GM20000 (cell line): ENCODE measurements at places on chromosomes 11 and 22.

- no peak for DNase-seq
Measured at GRCh38 chr11:64786308-64786707, 8.0 kb upstream of the SF1 start.

DNA sequence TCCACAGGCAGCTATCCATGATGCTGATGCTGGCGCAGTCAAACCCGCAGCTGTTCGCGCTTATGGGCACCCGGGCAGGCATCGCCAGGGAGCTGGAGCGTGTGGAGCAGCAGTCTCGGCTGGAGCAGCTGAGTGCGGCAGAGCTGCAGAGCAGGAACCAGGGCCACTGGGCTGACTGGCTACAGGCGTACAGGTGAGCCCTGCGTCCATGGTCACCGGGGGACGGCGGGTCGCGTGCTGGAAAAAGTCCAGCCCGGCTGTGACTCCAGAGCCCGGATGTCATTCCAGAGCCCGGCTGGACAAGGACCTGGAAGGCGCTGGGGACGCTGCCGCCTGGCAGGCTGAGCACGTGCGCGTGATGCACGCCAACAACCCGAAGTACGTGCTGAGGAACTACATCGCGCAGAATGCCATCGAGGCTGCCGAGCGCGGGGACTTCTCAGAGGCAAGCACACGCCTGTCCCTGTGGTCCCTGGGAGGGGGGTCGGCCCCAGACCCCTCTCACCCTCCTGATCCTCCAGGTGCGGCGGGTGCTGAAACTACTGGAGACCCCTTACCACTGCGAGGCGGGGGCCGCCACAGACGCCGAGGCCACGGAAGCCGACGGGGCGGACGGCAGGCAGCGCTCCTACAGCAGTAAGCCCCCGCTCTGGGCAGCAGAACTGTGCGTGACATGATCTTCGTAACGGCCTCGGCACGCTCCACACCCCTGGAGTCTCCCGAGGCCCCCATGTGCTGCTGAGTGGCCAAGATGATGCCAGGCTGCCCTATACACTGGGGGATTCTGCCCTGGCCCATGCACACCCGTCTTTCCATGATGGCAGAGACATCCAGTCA, 16.1 kb downstream of the SELENOO start:
- DNase-seq = no peak

DNA sequence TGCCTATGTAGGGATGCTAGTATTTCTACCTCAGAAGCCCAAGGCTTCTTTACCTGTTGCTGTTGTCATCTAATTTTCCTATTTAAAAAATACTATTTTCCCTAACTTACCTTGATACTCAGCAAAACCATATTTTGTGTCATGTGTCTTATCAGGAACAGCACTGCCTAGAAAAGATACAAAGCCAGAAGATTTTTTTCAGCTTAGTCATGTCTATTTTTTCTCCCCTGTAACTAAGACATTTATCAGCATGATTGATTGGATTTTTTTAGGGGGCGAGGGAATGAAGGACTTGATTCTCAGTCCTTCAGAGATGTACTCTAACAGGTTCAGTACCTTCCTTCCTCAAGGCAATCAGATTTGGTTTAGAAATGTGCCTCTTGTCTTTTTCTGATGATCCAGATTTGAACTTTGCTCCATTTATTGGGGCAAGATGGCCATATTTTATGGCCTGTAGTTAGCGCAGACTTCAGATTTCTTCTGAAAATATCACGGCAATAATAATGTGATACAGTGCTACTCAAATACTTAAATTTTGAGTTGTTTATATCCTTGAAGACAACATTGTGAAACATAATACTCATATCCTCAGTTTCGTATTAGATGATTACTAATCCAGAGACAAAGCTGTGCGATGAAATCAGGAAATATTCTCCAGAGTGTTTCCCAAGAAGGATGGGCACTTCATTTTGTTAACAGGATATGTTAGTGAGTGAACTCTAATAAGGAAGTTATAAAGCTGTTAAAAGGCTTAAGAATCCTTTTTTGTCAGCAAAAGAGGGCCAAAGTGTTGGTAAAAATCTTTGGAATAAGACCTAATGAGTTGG, 3.8 kb upstream of the PIK3IP1 start:
- no peak for DNase-seq

DNA sequence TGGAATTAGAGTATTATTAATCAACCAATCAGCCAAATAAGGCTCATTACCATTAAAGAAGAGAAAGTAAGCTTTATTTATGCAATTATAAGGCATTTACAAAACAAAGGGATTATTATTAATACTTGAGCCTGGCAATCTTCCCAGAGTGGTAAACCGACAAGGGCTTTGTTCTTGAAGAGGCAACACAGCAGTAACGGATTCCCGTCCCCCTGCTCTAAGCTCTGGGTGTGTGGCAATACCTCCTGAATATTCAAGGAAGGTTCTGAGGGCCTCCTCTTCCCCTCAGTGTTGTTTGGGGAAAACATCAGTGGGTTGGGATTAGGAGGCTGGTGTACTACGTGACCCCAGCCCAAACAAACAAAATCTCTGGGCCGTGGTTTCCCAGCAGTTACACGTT, 176.5 kb downstream of the TENM4 start:
- no peak for DNase-seq

GRCh38 chr22:35177811-35178210, 79.5 kb upstream of the HMGXB4 start:
- DNase-seq = no peak

DNA sequence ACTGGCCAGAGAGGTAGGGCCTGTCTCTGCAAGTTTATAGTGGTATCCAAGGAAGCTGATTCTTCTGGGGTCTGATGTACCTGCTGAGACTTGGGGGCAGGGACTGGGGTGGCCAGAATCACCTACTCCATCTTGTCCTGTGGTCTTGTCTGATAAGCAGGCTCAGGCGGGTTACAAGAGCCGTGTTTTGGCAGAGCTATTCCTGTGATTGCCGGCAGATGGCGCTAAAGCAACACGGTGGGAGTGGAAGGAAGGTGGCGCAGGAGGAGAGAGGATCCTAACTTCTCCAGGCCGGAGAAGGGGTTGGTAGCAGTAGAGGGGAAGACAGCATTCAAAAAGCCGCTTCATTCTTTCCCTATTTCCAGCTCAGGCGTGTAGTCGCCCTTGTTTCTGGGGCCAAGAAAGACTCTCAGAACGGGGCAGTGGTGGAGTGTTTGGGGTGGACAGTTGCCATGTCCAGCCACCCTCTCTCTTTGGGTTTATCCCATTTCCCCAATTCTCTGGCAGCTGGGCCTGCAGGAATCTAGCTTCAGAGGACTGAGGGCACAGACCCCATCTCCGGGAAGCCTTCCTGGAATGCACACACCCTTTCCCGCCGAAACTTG, 15.1 kb downstream of the CHRM1 start:
- peak; percentile 83 for DNase-seq

DNA sequence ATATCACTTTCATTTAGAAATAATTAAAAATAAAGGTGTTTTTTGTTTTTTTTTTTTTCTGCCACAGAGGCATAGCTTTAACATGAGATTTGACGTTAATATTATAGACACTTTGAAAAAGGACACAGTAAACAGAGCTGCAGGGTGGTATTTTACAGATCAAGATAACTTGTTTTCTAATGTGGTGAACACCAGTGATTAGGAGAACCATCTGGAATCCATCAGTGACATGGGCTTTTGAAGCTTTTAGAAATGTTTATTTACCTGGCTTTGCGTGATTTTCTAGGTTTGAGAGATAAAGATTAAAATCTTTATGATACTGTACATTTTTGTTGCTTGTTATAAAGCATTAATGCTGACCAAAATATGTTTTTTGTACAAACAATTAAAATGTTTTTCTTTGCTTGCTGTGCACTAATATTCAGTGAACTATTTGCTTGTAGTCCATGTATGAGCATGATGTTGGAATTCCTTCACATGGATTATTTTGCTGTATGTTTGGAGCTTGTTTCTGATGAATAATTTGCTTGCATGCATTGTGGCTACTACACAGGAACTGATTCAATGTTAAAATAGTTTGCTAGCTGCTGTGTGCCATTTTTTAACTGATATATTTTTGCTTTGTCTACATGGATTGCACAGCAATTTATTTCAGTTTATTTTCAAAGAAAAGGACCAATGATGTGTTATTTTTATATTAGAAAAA, 352.1 kb upstream of the NARS2 start:
- DNase-seq = no peak

DNA sequence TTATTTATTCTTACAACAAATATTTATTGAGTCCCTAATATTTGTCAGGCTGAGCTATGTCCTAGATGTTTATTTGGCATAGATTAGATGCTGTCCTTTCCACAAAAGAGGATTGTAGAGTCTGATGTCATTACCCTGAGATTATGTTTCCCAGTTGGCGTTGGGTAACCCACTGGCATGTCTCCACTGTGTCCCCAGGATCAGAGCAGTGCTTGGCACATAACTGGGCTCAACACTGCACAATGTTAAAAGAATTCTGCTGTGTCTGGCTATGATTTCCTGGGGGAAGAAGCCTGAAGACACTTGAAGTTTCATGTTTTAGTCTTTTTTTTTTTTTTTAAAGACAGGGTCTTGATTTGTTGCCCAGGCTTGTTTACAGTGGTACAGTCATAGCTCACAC, 4.0 kb downstream of the RCN1 start:
- no peak for DNase-seq

DNA sequence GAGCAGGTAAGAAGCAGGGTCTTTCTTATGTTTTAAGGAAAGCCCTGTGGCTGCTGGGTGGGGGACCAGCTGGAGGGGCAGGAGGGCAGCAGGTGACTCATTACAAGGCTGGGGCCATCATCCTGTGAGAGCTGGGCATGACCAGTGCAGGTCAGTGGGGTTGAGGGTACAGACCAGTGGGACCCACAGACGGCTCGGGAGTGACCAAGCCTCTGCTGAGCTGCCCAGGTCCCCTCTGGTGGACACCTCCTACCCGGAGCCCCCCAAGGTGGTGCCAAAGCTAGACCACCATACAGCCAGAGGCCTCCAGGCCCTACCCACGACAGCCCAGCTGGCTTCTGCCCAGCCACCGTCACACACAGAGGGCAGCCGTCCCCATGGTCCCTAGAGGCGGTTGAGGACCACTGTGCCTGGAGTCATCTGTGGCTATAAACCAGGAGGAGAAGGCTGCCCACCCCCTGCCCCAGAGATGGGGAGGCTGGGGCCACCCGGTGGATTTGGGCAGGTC, 670 bp downstream of the MYEOV start:
- DNase-seq = no peak

DNA sequence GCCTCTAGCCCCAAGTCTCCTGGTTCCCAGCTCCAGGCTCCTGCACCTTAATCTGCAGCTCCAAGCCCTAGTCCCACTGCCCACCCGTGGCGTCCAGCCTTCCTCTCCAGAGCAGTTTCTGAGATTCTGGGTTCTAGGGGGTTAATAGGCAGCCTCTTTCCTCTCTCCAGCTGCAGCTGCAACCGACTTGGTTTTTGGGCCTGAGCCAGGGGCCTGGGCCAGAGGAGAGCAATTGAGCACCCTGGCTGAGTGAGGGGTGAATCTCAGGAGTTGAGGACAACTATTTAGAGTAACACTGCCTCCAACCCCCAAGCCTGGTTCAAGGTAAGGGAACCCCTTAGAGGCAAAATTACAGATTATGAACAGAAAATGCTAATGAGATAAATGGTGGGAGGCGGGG, 9.0 kb upstream of the CHRM1 start:
- DNase-seq = no peak

- DNase-seq = no peak
Measured at GRCh38 chr22:49236541-49237075, 591.1 kb downstream of the BRD1 start.

GRCh38 chr22:45650721-45651120, 20.9 kb upstream of the ATXN10 start:
- DNase-seq = no peak

DNA sequence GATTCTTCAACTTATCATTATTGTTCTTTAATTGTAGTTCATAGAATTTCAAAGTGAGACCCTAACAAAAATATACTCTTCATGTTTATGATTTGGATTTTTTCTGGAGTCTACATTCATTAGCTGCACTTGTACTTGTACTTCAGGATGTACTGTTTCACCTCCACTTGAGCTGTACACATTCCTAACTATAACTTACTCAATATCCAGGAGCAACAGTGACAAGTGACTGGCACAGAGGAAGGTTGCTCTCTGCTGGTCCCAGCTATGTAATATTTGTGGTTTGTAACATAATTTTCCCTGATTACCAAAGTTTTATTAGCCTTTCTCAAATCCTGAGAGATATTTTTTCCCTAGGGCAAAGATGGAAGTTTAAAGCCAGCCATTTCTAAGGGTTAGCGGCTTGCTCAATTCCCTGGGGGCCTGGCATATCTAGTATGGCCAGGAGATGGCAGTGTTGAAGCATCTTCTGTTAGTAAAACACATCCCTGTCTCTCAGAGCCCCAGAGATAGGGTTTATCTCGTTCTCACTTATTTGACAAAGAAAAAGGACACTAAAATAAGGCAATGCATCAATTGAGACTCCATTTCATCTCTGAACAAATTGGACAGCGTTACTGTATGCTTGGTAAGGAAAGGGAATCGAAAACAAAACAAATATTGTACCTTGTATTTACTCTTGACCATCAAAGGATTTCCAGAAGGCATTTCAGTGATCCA, 14.2 kb downstream of the OR52A5 start:
- DNase-seq = peak; percentile 37

GRCh38 chr11:111176603-111177002, 68.9 kb upstream of the POU2AF2 start:
- DNase-seq = peak; percentile 39

- no peak for DNase-seq
Measured at GRCh38 chr11:70488171-70488703, 89.9 kb downstream of the CTTN start.

GRCh38 chr11:2431395-2431794, 12.9 kb downstream of the TRPM5 start:
- DNase-seq = no peak

- no peak for DNase-seq
Measured at GRCh38 chr11:35946766-35947165, 2.9 kb downstream of the LDLRAD3 start.

DNA sequence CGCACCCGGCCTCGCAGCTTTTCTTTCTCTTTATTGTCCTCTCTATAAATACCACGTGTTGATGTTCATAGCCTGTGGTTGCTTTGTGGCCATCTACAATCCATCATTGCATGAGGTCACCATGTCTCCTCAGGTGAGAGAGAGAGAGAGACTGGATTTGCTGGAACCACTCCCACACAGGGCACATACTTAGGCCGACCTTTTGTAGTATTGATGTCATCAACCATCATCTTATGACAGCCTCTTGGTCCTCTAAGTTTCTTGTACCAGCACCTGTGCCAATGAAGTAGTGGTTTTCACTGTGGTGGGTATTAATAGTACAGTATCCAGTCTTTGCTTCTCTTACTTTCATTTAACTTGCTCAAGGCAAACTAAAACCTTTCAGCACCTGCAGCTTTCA, 22.8 kb upstream of the P2RY6 start:
- no peak for DNase-seq

DNA sequence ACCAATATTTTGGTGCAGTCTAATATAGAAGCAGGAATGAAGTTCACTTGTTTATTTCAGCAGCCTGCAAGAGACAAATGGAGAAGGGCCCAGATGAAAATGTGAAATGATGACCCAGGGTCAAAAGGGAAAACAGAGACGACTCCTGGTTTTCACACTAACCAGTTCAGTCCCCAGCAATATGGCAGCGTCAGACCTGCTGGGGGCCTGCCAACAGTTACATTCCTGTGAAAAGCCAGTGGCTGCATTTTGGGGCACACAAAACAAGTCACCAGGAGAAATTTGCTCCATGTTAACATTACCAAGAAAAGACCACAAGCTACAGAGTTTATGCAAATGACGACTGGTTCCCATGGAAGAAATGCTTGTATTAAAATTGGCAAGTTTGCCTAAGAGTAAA, 80.2 kb downstream of the CCDC34 start:
- no peak for DNase-seq
